ENCODE measurements at places on chromosomes 2 and 18.
A peak's percentile ranks its signal among the peaks of the same experiment; 100 is the strongest.

DNA sequence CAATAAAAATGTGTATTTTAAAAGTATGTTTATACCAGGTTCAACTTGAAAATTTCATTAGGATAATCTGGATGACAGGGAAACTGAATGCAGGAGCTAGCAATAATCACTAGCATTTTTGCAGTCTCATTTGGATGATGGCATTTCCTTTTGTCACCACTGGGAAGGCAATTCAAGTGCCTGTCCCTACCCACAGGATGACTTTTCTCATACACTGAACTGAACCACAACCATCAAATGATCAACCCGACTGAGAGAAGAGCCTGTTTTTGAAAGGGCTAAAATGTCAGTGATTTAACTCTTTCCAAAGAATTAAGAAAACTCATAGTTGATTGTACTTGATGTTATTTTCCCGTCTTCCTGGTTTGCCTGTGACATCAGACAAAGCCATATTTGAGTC is 115.0 kb downstream of the FAM124B start:
- DNase-seq = no peak

DNA sequence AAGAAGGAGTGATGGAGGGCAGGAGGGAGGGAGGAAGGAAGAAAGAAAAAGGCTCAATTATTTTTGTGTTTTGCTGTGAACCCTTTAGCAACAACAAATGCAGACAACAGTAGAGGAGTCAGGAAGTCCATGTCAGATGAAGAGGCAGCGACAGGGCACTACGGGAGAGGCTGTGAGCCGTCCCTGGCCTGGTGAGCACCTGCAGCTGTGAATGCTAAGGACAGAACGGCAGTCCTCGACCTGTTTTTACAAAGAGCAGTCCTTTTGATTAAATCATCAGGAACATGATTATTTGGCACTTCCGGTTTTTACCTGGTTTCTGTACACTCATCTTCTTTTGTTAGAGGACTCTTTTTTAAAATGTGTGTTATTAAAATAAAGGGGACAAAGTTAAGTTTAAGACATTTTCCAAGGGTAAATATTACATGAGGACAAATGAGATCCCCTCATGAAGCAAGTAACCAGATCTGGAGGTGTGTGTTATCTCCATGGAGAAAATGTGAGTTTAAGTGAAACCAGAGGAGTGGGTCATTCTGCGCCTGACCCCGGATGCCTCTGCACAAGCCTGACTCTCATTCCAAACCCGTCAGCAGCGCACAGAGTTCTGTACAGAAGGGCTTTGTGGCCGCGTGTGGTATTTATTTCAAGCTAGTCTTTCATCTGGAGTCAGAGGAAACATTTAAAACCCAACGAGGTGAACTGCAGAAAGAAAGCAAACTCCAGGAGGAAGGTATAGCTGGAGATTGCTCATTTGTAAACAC is 492.5 kb downstream of the SOX11 start:
- DNase-seq = no peak

DNA sequence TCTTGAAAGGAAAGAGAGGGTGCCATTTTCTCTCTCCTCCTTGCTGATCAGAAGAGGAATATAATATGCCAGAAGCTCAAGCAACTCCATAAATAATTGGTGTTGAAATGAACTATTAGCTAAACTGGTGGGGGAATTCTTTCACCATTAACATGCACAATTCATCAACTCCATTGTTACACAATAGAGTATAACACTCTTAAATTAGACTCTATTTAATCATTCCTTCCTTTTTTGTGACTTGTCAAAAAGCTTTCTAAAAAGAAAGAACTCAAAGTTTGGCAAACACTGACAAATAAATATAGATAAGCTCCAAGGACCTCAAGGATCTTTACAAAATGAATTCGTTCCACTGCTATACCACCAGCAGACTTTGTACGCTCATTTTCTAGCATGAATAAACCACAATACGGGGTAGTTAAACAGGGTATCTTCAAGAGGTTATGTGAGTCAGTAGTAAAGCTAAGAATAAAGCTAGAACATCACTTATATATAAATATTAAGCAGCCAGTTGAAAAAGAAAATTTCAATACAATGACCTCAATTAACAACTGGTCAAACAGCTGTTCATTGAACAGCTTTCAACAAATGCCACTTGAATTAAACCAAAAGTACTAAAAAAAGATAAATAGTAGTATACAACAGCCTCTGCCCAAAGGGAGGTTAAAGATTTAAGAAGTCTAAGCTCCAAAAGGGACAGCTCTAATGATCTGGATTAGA is 6.4 kb downstream of the TRAK2 start:
- no peak for DNase-seq

GRCh38 chr2:55302241-55302640 is 33.2 kb upstream of the MTIF2 start:
- no peak for DNase-seq

DNA sequence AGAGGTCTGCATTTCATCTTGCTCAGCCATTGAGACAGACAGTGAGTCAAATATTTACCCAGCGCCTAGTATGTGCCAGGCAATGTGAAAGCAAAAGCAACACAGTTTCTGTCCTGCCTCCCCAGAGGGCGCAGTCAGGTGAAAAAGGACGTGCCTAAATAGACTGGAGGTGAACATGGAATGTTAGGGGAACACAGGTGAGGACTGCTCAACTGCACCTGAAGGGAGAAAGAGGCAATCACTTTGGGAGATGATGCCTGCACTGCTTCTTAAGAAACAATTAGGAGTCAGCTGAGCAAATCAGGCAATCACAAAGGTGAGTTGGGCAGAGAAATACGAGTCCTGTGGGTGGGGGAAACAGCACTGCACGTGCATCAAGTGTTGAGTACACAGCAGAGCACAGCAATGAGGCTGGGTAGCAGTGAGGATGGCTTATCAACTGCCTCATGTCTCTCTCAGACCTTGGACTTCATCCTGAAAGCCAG is 218.3 kb upstream of the SMAD7 start:
- peak; percentile 16 for DNase-seq

- no peak for DNase-seq
Measured at GRCh38 chr2:159218389-159218788, 68.1 kb downstream of the WDSUB1 start.

DNA sequence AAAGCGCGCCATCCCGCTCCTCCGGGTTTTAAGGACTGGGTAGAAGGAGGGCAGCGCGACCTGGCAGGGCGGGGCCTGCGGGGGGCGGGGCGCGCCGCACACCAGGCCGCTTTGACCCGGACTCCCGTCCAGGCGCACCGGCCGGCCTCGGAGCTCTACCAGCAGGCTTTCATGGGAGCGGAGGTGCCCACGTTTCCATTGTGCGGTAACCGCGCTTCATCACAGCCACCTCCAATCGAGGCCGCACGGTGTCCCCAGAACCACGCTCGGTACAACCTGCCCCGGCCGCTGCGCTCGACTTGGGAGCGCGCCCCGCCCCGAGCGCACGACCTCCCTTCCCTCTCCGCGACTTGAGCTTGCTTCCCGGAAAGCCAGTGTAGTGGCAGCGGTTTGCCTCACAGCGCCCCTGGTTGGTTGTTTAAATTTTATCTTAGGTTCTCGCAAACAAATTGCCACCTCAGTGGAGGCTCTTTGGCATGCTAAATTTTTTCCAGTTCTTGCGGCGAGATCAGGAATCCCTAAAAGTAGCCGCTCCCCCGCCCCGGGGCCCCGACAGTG is 280 bp upstream of the CYP1B1 start:
- peak; percentile 3 for DNase-seq

DNA sequence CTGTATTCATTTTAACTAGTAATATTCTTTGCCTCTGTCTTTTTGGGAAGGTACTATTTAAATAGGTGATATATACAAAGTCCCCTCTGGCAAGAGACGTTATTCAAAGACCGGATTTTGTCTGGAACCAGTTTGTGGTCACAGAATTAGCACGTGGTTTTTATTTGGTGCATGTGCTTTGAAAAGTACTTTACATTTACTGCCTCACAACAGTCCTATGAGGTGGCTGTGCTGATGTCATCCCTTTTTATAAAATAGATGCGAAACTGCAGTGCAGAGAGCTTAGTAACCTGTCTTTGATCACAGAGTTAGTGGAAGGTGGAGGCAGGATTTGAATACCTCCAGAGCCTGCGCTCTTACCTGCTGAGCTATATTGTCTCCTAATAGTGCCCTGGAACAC is 4.0 kb downstream of the LPIN1 start:
- no peak for DNase-seq

DNA sequence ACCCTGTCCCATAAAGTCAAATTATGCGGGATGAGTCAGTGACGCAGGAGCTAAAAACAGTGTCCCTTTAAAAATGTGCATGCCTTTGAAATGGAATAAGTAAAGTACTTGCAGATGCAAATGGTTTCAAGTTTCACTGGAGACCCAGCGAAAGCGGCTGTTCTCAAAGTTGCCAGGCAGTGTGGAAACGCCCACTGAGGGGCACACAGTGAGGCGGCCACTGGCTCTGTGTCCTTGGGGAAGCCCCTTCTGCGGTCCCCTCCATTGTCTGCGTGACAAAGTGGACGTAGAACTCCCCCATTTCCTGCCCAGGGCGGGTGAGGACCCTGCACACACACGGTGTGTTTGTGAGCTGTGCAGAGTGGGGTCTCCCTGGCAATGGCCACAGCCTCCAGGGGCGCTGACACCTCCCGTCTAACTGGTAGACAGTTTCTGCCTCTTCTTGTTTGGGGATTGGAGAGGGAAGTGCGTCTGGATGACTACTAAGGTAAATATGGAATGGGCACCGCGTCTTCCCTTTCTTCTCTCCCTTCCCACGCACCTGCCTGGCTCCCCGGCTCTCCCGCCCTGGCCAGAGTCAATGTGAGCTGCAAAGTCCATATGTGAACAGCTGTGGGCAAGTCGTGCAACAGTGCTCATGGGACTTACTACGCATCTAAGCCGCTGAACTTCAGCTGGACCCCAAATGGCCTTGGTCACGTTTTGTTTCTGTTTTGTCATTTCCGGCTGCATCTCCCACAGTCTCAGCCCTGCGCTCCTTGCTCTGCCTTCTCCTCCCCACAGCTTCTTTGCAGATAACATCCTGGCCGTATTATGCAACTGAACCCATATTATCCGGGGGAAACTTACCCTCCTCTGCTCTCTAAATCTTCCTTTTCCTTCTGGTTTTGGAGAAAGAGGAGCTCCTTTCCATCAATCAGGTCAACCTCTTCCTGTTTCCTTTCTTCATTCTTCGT is 33.7 kb upstream of the ZNF516 start:
- DNase-seq = no peak

GRCh38 chr18:46332286-46332801 is 228.2 kb downstream of the HAUS1 start:
- DNase-seq = no peak

DNA sequence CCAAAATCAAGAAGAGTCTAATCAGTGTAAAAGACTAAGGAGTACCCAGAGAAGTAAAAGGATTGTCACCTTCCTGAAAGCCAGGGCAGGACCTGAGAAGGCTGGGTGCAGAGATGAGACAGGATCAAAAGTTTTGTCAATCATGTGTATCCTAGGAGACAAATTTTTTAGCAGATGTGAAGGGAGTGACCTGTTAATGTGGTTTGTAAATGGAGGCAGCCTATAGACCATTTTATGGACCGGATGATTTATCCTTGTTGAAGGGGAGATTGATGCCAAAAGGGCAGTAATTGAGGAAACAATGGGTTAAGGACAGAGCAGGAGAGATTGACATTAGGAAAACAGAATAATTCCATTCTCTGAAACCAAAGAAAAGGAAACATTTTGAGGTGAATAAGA is 813 bp downstream of the NDC80 start:
- no peak for DNase-seq
